ENCODE measurements at places on chromosomes 1 and 21.
A peak's percentile ranks its signal among the peaks of the same experiment; 100 is the strongest.

DNA sequence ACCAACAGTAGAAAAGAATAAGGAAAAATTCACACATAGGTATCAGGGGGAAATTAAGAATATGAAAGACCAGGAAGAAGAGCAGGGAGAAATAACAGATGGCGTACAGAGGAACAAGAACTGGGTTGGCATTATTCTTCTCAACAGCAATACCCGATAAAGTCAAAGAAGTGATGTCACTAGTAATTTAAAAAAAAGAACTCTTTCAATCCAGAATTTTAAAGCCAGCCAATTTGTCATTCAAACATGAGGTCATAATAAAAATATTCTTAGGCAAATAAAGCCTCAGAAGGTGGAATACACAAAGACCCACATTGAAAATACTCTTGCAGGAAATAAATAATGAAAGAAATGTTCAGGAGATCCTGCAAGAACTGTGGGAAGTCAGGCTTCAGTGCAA lies 8.8 kb downstream of the NCMAP start:
- no peak for DNase-seq

GRCh38 chr1:107422901-107423300 lies 282.1 kb downstream of the NTNG1 start:
- no peak for DNase-seq

- no peak for DNase-seq
Measured at GRCh38 chr1:17611991-17612390, 72.5 kb downstream of the ARHGEF10L start.

DNA sequence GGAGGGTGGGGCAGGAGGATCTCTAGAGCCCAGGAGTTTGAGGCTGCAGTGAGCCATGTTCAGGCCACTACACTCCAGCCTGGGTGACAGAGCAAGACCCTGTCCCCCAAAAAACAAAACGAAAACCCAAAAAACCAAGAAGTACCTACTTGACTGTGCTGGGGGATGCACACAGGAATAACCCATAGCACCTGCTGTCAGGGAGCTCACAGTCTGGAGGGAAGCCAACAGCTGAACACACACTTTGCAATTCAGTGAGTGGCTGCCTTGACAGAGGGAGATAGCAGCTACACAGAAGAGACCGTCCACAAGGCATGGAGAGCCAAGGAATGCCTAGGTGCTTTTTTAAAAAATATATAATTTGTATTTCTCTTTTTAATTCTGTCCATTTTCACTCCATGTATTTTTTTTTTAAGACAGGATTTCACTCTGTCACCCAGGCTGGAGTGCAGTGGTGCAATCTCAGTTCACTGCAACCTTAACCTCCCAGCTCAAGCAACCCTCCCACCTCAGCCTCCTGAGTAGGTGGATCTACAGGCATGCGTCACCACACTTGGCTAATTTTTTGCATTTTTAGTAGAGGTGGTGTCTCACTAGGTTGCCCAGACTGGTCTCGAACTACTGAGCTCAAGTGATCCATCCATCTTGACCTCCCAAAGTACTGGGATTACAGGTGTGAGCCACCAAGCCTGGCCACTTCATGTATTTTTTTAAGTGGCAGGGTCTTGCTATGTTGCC lies 68.7 kb downstream of the NID1 start:
- DNase-seq = no peak

GRCh38 chr1:101002551-101002950 lies 23.0 kb downstream of the DPH5 start:
- DNase-seq = no peak

GRCh38 chr1:24111996-24112779 lies at the start of gene MYOM3:
Gene MYOM3, minus strand, starts transcription at chr1:24112135. Its CDS starts 3,499 bp downstream, at chr1:24108636.
- peak; percentile 45 for DNase-seq

- no peak for DNase-seq
Measured at GRCh38 chr1:179958359-179958758, 3.7 kb downstream of the CEP350 start.
